ENCODE measurements at places on chromosomes 5 and 9. TPM values are rescaled to one million over a fixed set of nuclear protein-coding genes. Genes with fewer than 3 reads are reported as not detected.

The MYO10 gene
- 28.7 TPM for total RNA-seq

The MZB1 gene
- not detected for total RNA-seq

- DNase-seq: peak; percentile 26
Observed at GRCh38 chr5:127899214-127899610, 184.4 kb upstream of the SLC12A2 start.

DNA sequence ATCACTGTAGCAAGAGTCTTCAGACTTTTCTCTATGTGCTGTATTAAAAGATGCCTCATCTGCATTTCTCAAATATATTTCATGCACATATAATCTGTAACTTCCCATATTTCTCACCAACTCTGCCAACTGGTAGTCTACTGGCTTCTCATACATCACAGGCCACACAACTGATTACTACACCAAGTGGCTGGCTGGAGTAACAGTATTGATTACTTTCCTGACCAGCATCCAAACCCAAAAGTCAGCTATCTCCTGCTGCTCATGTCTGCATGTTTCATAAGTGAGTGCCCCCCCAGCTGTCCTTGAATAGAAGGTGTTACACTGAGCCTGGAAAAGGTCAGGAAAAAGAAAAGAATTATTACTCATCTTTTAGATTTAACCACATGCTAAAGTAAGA is 17.4 kb downstream of the ERCC8 start:
- no peak for DNase-seq
